ENCODE measurements at places on chromosomes 1 and 21. TPM values are rescaled to one million over a fixed set of nuclear protein-coding genes. Genes with fewer than 3 reads are reported as not detected.

Gene HAO2
- not detected for total RNA-seq

Gene MX1
- total RNA-seq, result 23.8 TPM

Gene AIRE
- not detected for total RNA-seq

Gene IL10RB
- 27.3 TPM for total RNA-seq

Gene TMPRSS2
- total RNA-seq, result not detected

Gene NMNAT2
- total RNA-seq, result 1.7 TPM

Gene TMEM240
- total RNA-seq, result 5.1 TPM

Measured in tibial nerve (tissue), 4 donors.